Stimulated activated CD8-positive, alpha-beta memory T cell treated with anti-CD3 and anti-CD28 coated beads, Interleukin-2, amount 100 ng/mL, for 1 hour (primary cell): ENCODE measurements at places on chromosomes 2 and 18.
A peak's percentile ranks its signal among the peaks of the same experiment; 100 is the strongest.

- no peak for DNase-seq
These were observed 60.3 kb downstream of the MEX3C start for GRCh38 chr18:51137026-51137729.

DNA sequence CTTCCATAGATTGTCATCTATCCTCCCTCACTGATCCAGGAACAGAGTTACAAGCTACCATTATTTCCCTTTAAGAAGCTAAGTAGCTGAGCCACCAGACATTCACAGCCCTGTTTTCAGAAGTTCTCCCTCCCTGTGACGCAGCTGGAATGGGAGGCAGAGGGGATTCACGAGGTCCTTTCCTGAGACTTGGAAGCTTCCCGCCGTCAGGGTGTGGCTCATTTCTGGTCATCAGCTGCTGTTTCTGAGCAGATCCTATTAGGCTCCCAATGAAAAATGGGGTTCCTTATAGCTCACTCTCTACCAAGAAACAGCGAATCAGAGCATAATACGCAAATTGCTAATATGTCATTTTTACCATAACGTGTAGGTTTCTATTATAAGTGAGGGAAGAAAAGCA lies 559.3 kb upstream of the ID2 start:
- no peak for DNase-seq

- DNase-seq: no peak
These were observed 126.7 kb downstream of the STK39 start for GRCh38 chr2:168120730-168121129.

GRCh38 chr18:12034241-12035100 lies 53.2 kb downstream of the IMPA2 start:
- DNase-seq: no peak

DNA sequence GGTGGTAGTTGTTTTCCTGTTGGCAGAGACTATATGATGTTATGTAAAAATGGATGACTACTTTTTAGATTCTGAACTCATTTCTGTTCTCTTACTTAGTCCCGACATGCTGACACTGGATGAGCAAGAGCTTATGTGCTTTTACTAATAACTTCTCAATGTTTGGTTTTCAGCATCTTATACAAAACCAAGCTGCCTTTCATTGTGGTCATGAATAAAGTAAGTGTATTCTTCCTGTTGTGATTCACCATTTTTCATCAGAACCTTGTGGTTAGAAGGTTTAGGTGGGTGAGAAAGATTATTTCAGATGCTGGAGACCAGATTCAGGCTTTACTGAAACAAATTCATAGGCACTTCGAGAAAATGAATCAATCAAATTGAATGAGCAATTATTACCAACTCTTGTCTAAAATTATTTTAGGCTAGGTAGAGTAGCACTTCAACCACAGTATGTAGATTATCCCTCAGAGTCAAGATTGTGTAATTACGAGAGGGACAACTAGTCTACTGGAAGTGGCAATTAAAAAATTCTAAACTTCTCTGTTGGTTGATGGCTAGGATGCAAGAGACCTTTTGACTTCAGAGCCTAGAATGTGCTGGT lies 9.3 kb downstream of the GPN1 start:
- DNase-seq: no peak

DNA sequence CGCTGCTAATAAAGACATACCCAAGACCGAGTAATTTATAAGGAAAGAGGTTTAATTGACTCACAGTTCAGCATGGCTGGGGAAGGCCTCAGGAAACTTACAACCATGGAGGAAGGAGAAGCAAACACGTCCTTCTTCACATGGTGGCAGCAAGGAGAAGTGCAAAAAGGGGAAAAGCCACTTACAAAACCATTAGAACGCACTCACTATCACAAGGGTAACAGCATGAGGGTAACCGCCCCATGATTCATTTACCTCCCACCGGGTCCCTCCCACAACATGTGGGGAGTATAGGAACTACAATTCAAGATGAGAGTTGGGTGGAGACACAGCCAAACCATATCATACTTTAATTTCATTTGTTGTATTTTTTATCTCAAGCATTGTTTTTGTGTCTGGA lies 67.5 kb downstream of the ATP9B start:
- DNase-seq: no peak

DNA sequence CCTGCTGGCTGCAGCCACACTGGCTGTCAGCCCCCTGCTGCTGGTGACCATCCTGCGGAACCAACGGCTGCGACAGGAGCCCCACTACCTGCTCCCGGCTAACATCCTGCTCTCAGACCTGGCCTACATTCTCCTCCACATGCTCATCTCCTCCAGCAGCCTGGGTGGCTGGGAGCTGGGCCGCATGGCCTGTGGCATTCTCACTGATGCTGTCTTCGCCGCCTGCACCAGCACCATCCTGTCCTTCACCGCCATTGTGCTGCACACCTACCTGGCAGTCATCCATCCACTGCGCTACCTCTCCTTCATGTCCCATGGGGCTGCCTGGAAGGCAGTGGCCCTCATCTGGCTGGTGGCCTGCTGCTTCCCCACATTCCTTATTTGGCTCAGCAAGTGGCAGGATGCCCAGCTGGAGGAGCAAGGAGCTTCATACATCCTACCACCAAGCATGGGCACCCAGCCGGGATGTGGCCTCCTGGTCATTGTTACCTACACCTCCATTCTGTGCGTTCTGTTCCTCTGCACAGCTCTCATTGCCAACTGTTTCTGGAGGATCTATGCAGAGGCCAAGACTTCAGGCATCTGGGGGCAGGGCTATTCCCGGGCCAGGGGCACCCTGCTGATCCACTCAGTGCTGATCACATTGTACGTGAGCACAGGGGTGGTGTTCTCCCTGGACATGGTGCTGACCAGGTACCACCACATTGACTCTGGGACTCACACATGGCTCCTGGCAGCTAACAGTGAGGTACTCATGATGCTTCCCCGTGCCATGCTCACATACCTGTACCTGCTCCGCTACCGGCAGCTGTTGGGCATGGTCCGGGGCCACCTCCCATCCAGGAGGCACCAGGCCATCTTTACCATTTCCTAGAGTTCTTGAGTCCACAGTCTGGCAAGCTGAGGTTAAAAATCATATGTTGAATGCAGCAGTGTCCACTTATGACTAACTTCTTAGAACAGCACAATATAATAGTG lies 741 bp downstream of the GPR148 start:
- no peak for DNase-seq

GRCh38 chr2:130836501-130837174 lies at the start of gene ARHGEF4:
Gene ARHGEF4, plus strand, starts transcription at chr2:130836914. Its CDS starts 40 bp downstream, at chr2:130836954.
- no peak for DNase-seq

- DNase-seq: peak; percentile 44
These were observed at the start of gene TLK1 for GRCh38 chr2:171160119-171160955. Gene TLK1, minus strand, starts transcription at chr2:171160893. Its CDS starts 465 bp downstream, at chr2:171160428.

GRCh38 chr2:68766376-68766845 lies 31.8 kb downstream of the ARHGAP25 start:
- DNase-seq: peak; percentile 41

- DNase-seq: no peak
These were observed 2.9 kb upstream of the C2orf80 start for GRCh38 chr2:208192611-208193236.

- no peak for DNase-seq
These were observed 77.4 kb upstream of the ZCCHC2 start for GRCh38 chr18:62445386-62445917.

DNA sequence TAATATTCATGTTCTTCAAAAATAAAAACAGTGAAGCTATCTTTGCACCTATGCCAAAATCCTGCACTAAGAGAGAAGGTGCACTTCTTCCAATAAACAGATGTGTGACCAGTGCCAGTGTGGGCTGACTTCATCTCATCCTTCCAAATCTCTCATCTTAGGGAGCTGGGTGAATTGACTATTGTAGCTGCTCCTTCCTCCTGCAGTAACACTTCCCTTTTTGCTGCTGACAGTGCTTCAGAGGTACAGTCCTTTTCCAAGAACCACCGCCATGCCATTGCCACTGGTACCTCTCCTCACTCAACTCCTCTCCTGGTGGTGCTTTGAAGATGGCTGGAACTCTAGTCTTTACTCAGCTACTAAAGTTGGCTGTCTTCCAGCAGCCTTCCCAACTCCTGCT lies 42.1 kb upstream of the ARHGAP25 start:
- no peak for DNase-seq

DNA sequence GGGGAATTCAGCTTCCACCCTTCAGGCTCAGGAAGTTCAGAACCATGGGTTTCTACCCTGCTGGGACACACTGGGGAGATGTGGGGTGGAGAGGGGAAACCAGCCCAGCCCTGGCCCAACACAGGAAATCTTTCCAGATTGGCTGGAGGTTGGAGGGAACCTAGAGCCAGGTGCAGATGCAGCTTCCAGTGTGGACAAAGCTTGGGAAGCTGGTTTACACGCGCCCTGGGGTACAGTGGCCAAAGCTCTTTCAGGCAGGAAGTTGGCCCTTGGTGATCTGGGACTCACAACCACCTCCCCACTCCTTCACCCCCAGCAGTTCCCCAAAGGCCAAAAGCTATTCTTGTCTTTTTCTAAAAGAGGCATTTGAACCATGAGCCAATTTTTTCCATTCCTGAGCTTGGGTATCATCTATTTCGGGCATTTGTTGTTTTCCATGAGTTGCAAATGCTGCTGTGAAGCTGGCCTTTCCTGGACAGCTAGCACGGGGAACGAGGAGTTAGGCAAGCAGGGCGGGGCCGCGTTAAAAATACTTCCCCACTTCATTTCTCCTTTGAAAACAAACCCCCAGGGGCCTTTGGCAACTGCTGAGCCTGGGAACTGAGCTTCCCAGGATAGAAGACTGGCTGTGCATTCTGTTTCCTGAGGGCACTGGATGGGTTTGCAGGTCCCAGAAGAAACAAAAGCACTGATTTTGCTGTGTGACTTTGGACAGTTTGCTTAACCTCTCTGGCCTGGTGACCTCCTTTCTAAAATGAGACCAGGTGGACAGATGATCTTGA lies 3.1 kb upstream of the ARID5A start:
- no peak for DNase-seq

GRCh38 chr2:204487447-204488229 lies 57.6 kb upstream of the PARD3B start:
- DNase-seq: no peak

DNA sequence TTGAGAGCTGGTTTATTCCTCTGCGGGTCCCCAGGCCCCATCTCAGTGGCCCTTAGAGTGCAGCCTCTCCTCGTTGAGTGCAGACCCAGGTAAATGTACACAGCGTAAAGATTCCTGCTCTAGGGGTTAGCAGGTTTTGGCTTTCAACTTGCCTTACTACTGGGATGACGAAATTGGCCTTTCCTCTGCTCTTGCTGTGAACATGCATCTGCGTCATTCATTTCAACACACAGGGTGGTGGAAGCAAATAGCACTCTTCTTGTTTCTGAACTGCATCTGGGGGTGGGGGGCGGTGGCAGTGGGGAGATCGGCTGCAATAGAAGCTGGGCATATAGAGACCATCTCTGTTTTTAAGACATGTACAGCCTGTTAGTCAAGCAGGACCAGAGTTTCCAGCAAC lies 16.5 kb upstream of the SLC16A14 start:
- DNase-seq: no peak

DNA sequence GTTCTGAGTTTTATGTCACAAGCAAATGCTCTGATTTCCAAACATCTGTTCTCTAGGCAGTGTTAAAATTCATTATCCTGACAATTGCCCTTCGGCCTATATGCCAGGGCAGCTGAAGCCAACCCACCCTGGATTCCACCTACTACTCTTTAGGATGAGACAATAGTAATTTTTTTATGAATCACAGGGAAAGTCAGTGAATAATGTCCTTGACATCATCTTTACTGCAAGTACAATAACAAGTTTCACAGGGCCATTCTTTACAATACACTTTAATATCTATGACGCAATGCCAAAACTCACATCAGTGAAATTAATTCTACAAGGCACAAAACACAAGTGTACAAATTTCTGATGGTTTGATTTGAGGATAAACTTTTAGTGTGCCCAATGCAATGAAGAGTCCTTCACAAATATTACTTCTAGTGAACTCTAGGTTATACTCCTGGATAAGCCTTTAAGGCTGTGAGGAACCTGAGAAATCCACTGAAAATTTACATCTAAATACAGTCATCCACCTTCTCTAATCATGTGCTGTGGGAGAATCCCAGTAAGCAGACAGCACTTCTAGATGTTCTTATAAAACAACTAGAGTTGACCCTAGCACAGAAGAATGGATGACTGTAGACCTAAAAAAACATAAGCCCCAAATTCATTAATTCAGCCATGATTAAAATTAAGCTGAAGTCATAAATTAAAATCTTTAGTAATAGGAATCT lies 77.3 kb upstream of the CTLA4 start:
- DNase-seq: no peak

- DNase-seq: no peak
These were observed 5.5 kb downstream of the SALL3 start for GRCh38 chr18:78984941-78985784.

- no peak for DNase-seq
These were observed 45.6 kb downstream of the ZRANB3 start for GRCh38 chr2:135485441-135485840.

DNA sequence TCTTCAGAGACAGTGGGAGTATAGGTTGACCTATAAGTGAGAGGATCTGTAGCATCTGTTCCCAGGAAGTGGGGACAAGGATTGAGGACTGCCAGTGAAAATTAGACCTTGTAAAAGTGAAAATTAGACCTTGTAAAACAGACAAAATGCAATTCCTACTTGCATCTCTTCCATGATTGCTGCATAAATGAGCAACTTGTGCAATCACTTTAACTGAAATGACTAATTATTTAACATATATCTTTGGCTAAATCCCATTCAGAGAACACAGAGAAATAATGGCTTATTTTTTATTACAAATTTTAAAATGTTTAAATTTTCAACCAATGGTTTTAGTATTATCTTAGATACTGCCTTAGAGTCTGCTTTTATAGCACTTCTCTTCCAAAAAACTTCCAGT lies 67.2 kb upstream of the NABP1 start:
- DNase-seq: no peak

- DNase-seq: no peak
These were observed 39.5 kb downstream of the CTIF start for GRCh38 chr18:48578289-48578688.

GRCh38 chr2:74558284-74559230 lies 4.0 kb downstream of the DOK1 start:
- DNase-seq: no peak

- no peak for DNase-seq
These were observed 121.4 kb upstream of the HS6ST1 start for GRCh38 chr2:128439791-128440665.

DNA sequence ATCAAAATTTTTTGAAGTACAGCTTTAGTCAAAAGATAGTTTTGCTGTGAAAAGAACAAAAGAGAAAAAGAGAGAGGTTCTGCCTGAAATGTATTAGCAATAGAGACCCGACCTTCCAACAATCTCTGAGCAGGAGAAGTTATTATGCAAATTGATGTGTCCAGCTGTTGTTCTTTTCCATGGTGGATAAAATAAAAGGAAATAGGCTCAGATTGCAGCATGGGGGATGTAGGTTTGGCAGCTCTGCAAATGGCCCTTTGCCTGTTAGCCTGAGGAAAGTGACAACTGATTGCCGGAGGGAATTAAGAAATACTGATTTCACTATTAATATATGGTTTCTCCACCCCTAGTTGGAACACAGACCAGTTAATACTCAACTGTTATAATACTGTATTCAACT lies 1283.2 kb upstream of the NXPH2 start:
- DNase-seq: no peak
